AG09309 (cell line): ENCODE measurements at places on chromosomes 13 and 19.

DNA sequence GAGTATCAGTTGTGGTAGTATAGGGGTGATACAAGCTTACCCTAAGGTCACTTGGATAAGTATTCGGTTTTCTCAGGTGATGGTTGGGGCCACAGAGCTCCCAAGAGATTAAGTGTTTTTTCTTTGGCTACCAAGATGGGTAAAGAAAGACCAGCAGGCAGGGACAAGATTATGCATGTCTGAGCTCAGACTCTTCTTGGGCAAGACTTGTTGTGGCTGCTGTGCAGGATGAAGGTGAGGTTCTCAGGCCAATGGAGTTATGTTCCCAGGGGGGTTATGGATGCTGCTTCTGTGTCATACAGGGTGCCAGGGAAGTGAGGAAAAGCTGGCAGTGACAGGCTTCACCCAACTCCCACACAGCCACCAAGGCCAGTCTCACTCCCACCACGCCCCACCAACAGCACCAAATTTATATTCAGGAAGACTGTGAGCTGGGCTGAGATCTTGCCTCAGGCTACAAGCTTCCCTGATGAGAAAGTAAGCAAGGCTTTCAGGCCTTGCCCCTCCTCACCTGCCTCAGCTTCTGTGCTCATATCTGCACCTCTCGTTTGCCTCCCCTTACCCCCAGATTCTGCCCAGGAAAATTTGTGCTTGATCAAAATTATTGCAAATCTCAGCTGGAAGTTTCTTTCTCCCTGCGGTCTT is 511.8 kb upstream of the SLITRK1 start:
- DNase-seq: no peak

DNA sequence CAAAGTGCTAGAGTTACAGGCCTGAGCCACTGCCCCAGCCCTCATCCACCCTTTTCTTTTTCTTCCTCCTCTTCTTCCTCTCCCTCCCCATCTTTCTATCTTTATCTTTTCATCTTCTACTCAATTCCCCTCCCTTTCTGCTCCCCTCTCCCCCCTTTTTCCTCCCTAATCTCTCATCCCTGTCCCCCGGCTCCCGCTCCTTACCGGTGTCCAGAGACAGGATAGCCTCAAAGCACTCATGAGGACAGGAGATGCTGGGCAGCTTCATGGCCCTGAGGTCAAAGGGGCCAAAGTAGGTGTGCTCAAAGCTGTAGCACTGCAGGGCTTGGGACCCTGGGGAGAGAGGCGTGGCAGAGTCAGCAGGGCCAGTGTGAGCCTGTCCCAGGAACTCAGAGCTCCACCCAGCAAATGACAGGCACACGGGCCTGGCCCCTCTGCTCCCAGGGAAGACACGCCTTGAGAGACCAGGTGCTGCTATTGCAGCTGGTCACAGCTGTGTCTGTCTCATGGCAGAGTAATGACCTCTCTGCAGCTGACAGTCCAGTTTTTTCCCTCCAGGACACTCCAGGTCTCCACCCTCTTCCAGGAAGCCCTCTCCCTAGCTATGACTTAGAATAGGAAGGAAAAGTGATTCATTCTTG is 2.6 kb downstream of the LYPD5 start:
- DNase-seq: no peak

DNA sequence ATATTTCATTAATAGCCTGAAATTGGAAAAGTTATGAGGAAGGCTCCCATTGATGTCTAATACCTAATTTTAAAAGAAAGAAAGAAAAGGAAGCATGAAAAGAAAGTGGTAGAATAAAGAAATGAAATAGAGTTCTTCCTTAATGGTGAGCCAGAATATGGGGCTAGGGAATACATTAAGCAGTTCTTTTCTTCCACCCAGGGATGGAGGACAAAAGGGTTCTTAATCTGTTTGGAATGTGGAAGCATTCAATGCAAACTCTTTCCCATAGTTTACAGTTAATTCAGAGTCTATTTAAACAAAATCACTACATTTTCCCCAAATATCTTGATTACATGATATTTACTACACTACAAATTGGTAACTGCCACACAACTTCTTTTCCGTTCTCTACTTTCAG is 18.4 kb upstream of the ZMYM2 start:
- DNase-seq: no peak

GRCh38 chr19:3464587-3465235 is 15.6 kb downstream of the SMIM24 start:
- no peak for DNase-seq

DNA sequence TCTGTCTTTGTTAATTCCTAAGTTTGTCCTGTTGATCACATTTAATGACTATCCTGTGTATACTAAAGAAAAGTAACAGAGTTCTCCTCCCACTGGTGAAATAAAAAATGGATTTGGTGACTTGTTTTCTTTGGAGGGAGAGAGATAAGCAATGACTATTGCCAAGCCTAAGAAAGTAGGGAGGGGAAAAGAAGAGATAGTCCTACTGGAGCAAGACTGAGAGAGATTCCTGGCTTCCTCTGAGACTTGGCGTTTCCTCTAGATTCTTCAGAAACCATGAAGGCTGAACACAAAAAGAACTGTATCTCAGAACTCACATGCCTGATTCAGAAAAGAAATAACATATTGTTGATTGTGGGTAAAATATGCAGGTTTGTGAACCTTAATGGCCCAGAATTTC is 406.5 kb downstream of the FOXO1 start:
- DNase-seq: no peak

GRCh38 chr13:89684896-89685295 is 1662.6 kb upstream of the MIR17HG start:
- no peak for DNase-seq

GRCh38 chr19:54433697-54434096 is 15.3 kb upstream of the LENG8 start:
- DNase-seq: no peak

- DNase-seq: no peak
These were observed 66.8 kb downstream of the IPO5 start for GRCh38 chr13:98020271-98020670.

- no peak for DNase-seq
These were observed 20.0 kb upstream of the WDR18 start for GRCh38 chr19:964116-964520.

GRCh38 chr19:47505506-47505905 is 9.4 kb downstream of the NAPA start:
- DNase-seq: no peak

- no peak for DNase-seq
These were observed 29.0 kb downstream of the CKM start for GRCh38 chr19:45293682-45294081.

DNA sequence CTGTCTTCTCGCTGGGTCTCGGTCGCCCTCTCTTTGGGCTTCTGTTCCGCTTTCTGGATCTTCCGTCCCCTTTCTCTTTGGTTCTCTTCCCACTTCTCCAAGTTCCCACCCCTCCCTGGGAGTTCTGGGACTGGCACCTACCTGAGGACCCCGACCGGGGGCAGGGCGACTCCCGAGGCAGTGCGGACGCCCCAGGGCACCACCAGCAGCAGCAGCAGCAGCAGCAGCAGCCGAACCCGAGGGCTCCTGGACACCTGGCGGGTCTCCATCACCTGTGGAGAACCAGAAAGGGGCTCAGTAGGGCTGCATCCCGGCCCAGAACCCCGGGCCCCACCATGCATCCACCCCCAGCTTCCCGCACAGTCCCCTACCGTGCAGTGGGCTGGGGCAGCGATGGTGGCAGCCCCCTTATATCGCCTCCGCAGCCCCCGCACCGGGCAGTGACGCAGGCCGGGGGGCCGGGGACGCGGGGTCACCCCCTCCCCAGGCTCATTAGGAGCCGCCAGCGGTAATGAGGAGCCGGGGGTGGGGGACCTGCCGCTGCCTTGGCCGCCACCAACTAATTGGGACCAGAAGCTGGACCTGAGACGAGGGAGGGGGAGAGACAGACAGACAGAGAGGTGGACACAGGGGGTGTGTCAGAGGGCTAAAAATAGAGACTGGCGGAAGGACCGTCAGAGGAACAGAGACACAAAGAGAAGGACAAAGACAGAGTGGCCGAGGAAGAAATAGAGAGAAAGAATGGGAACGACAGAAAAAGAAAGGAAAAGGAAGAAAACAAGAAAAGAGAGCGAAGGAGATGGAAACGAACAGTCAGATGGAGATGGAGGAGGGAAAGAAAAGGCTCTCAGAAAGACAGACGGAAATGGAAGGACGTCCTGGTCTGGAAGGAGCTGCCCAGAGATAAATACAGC is at the start of gene PTH2:
PTH2 (minus strand) TSS at position 371 of the 914 bp plus-strand sequence; CDS start at position 269, 102 bp downstream.
- DNase-seq: no peak

DNA sequence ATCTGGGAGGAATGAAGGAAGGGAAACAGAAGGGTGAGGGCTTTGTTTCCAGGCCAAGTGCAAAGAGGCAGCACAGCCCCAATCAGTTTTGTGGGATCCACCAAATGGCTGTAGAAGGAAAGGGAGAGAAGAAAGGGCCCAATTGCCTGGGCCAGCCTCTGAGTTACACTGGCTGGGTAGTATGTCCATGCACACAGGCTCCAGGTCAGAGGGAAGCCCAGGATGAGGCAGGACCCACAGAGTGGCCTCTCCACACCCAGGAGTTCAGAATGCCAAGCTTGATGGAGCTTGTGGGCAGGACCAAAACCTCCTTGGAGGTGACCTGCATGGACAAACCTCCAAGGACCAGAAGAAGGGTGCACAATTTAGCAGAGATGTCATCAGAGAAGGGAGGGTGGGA is 178.2 kb upstream of the TSHZ3 start:
- no peak for DNase-seq

- no peak for DNase-seq
These were observed 88.2 kb upstream of the ARGLU1 start for GRCh38 chr13:106656186-106656585.

DNA sequence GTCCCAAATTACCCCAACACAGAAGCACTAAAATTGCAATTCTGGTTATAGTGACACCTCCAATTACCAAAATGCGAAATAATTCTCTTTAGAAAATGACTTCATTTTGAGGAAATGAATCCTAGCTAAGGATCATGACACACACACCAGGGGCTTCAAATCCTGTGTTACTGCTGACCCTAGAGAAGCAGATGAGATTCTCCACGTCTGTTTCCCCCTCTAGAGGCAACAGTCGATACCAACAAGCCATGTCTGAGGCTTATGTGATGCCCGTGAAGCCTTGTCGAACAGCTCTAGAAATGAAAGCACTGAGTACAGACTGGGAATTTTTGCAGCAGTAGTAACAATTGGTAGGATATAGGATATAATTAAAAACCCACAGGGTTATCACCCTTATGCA is 153.6 kb upstream of the TMTC4 start:
- DNase-seq: no peak

- no peak for DNase-seq
These were observed 15.9 kb downstream of the KANK2 start for GRCh38 chr19:11181488-11181887.

DNA sequence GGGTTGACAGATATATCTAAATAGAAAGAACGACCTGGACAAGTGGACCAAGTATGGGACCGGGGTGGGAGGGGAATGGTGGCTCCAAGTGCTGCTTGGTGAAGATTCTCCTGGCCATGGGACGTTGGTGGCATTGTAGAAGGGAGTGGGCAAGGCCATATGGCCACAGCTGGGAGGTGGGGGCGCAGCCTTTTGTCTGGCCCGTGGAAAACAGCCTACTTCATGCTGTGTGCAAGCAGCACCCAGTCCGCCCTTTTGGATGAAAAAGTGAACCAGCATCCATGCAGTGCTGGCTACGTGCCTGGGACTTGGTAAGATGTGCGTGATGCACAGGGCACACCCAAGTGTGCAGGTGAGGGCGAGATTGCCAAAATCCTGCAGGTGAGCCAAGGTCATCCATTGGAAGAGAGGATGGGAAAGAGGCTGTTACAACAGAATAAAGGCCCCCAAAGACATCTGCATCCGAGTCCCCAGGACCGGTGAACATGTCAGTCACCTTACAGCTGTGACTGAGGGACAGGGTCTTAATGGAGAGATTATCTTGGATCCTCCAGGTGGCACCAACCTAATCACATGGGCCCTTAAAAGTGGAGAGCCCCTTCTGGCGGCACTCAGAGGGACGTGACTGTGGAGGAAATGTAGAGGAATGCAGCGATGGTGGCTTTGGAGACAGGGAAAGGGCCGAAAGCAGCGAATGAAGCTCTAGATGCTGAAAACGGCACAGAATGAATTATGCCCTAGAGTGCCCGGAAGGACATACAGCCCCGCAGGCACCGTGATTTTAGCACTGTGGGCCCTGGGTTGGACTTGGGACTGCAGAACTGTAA is 40.8 kb downstream of the TEX29 start:
- DNase-seq: no peak

- no peak for DNase-seq
These were observed 7.8 kb upstream of the SYCN start for GRCh38 chr19:39211731-39212374.

DNA sequence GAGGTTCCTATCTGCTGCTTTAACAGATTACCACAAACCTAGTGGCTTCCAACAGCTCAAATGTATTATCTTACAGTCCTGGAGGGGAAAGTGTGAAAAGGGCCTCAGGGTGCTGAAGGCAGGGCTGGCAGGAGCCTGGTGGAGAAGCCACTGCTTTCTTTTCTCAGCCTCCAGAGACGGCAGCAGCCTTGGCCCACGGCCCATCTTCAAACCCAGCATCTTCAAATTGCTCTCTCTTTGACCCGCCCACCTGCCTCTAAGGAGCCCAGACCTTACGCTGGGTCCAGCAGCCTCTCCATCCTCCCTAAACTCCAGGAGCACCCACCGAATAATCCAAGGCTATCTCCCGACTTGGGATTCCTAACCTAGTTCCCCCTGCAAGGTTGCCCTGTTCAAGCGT is 35.6 kb downstream of the C13orf46 start:
- no peak for DNase-seq

DNA sequence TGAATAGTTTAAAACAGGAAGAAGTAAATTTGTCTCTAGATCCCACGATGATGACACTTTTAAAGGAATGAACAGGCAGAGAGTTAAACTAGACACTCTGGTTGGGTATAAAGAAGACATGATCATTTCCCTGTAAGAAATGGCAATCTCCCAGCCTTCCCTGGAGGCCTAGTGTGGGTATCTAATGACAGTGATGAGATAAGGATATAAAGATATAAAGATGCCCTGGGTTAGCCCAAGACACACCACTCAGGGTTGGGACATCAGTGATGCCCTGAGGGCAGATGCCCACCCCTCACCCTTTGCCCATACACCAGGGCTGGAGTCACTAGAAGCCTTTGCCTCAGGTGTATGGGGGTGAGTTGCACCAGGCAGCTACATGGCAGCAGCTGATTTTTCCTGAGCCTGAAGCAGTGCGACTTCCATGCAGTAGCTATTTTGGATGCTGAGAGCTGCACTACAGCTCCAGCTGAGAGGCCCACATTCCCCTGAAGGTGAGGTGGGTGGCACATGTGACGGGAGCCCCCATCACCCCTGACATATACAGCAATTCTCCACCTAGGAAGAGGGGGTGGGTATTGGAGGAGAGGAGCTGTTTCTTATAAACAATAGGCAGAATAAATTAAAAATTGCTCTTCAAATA is 177.5 kb downstream of the NDFIP2 start:
- no peak for DNase-seq

DNA sequence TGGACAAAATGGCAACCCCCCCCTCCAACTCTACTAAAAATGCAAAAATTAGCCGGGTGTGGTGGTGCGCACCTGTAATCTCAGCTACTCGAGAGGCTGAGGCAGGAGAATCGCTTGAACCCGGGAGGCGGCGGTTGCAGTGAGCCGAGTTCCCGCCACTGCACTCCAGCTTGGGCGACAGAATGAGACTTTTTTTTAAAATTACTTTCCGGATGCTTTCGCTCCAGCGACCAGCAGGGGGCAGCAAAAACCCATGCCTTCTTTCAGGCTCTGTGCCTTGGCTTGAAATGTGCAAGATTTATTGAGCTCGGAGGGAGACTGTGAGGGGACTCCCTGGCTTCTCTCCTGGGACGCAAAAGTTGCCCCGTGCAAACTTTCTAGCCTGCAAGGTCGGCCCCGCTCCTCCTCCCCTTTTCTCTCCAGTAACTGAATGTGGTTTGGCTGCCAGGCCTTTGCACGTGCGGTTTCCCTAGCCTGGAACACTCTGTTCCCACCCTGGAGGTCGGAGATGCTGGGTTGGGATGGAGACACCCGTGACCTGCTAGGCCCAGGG is 61.4 kb upstream of the NFIC start:
- DNase-seq: no peak
